ENCODE measurements at places on chromosomes 13 and 19.

- no peak for DNase-seq
Observed at GRCh38 chr19:55696301-55697068, 21.5 kb downstream of the EPN1 start.

DNA sequence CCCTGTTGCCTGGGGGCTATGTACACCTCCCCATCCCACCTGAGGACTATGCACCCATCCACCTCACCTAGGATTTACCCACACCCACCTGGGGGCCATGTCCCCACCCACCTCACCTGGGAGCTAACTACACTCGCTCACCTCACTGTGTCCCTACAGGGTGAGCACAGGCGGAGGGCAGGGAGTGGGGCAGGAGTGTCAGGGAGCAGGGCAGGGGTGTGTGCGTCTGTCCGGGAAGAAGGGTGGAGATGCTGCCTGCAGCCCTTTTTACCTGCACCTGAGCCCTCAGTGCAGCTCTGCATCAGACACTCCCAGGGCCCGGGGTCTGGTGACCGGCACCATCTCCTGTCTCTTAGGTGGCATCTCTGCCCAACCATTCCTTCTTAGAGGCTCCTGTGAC, 10.6 kb upstream of the CPAMD8 start:
- DNase-seq = no peak

DNA sequence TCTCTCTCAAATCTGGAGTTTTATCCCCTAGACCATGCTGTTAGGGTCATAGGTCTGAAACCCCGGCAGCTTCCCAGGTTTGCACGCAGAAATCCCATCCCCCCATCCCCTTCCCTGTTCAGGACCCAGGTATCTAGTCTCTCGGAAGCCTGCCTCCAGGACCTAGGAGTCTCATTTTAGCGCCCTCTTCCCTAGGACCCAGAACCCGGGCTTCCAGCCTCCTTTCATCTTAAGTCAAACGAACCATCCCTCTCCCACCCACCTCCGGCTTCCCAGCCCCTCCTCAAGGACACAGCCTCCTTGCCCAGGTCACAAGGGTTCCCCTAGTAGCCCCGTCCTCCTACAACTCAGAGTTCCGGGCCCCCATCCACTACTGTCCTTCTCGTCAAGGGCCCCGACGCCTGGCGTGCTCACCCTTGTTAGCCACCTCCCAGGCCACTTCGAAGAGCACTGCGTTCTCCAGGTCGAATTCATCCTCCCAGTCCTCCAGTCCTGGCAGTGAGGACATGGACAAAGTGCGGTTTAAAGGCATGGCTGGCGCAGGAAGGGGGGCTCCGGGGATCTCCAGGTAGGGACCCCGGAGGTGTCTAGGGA, 431 bp downstream of the GYS1 start:
- no peak for DNase-seq

GRCh38 chr19:2534423-2535013, 58.6 kb downstream of the GADD45B start:
- no peak for DNase-seq

DNA sequence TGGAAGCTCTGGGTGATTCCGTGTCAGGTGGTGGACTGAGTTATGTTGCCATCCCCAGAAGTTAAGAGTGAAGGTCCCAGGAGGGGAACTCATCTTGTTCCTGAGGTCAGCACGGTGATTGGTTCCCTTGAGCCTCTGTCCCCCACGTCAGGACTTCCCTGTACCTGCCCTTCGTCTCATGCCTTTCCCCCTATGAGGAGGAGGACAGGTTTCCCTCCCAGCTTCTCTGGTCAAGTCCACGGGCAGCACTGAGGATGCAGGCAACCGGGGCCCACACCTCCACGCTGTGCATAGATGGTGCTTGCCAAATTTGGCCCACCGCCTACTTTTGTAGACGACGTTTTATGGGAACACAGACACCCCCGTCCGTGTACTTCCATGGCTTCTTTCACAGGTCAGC, 42.7 kb downstream of the TEX29 start:
- DNase-seq = no peak

DNA sequence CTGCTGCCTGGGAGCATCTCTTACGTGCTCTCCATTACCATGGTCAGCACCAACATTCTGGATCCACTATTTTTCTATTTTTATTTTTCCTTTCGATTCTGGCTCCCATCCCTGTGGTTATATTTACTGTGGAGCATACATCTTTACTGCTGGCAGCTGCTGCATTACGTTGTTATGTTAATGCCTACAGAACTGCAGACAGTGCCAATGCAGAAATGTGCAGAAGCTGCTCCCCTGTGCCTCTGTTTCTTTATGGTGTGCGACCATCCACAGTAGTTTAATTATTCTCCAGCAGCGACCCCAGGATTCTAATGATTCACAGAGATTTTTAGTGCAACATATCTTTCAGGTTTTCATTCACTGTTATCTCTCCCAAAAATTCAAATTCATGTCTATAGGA, 911.7 kb upstream of the SLITRK6 start:
- no peak for DNase-seq

- no peak for DNase-seq
Observed at GRCh38 chr19:44723299-44723951, 24.5 kb downstream of the CEACAM16 start.

DNA sequence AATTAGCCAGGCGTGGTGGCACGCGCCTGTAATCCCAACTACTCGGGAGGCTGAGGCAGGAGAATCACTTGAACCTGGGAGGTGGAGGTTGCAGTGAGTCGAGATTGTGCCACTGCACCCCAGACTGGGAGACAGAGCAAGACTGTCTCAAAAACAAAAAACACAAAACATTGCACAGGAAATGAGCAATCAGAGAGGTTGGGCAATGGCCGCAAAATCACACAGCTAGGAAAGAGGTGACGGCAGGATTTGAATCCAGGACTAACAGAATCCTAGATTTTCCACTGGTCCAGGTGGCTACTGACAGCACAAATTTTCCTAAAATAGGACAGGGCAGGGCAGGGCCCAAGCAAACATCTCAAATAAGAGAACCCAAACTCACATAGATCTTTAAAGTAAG, 23.3 kb downstream of the PTPRS start:
- DNase-seq = no peak

- DNase-seq = no peak
Observed at GRCh38 chr13:26469602-26470001, 87.9 kb upstream of the WASF3 start.

- DNase-seq = no peak
Observed at GRCh38 chr13:40233731-40234195, 432.7 kb downstream of the FOXO1 start.

- no peak for DNase-seq
Observed at GRCh38 chr19:43581467-43581866, 5.9 kb downstream of the PINLYP start.

- DNase-seq = no peak
Observed at GRCh38 chr13:52414963-52415362, 9.0 kb upstream of the THSD1 start.

DNA sequence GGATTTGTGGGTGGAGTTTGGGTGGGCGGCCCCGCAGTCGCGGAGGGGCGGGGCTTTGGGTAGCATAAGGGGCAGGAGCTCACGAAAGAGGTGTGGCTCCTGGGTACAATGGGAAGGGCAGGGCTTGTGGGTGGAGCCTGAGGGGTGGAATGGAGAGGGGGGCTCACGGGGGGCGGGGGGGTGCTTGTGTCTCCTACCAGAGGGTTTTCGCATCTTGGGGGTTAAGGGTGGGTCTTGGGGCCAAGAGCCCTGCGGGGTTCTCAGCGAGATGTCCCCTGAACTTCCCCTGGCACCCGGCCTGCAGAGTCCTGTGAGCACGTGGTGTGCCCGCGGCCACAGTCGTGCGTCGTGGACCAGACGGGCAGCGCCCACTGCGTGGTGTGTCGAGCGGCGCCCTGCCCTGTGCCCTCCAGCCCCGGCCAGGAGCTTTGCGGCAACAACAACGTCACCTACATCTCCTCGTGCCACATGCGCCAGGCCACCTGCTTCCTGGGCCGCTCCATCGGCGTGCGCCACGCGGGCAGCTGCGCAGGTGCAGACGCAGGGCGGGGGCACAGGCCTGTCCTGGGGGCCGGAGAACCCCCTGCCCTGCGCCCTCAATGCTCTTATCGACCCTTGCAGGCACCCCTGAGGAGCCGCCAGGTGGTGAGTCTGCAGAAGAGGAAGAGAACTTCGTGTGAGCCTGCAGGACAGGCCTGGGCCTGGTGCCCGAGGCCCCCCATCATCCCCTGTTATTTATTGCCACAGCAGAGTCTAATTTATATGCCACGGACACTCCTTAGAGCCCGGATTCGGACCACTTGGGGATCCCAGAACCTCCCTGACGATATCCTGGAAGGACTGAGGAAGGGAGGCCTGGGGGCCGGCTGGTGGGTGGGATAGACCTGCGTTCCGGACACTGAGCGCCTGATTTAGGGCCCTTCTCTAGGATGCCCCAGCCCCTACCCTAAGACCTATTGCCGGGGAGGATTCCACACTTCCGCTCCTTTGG, 5.1 kb downstream of the FSTL3 start:
- DNase-seq = no peak

DNA sequence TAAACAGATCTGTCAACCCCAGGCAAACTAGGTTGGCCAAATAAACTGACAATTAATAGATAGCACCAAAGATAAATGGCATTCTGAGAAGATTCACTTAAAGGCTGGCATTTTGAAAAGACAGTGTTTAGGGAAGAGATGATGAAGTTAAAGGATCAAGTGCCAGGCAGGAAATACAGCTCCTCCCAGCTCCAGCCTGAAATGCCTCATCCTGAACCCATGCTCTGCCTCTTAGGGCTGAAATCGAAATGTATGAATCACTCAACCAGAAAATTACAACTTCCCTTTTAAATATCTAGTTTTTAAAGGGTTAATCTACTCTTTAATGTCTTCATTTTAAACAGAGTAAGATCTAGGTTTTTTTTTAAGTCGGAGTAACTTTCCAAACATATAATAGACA, 171.2 kb upstream of the UBL3 start:
- no peak for DNase-seq

- DNase-seq = no peak
Observed at GRCh38 chr13:23889615-23890607, 711 bp upstream of the MIPEP start.

DNA sequence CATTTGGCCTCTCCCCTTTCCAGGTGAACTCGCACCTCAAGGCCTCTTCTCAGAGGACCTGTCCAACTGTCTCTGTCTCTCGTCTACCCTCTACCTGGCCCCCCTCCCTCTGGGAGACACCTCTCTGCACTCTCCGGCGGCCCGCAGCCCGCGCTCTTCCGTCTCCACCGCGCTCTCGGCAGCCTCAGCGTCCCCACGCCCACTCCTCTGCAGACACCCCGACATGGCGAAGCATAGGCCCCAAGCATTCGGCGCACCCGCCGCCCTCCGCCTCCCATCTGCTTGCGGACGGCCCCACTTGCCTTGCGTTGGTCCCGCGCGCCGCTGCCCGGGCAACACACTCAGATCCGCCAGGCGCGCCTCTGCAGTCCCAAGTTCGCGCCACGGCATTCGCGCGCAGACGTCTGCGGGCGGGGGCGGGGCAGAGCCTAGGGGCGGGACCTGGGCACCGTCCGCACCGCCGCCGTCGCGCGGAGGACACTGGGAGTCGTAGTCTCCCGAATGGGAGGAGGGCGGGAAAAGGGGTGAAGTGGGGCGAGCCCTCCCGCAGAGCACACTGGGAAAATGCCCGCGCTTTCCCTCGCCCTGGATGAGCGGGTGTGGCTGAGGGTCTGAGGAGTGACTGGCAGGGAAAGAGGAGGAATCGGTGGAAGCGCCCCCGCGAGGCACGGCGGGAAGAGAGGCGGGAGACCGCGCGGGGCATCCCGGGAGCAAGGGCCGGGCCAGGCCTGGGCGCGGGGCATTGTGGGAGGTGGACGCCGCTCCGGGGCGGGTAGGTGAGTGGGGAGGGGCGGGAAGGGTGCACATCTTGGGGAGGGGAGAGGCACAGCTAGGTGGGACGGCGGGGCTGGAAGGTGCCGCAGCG, at the start of the genes LIG1 and ZSWIM9:
Gene LIG1 (minus strand): TSS at position 406 of the 865 bp plus-strand sequence. CDS start 4,778 bp downstream, outside the sequence.
Gene ZSWIM9 (plus strand): TSS at position 742 of the 865 bp plus-strand sequence. CDS start 1,123 bp downstream, outside the sequence.
- peak; percentile 88 for DNase-seq

DNA sequence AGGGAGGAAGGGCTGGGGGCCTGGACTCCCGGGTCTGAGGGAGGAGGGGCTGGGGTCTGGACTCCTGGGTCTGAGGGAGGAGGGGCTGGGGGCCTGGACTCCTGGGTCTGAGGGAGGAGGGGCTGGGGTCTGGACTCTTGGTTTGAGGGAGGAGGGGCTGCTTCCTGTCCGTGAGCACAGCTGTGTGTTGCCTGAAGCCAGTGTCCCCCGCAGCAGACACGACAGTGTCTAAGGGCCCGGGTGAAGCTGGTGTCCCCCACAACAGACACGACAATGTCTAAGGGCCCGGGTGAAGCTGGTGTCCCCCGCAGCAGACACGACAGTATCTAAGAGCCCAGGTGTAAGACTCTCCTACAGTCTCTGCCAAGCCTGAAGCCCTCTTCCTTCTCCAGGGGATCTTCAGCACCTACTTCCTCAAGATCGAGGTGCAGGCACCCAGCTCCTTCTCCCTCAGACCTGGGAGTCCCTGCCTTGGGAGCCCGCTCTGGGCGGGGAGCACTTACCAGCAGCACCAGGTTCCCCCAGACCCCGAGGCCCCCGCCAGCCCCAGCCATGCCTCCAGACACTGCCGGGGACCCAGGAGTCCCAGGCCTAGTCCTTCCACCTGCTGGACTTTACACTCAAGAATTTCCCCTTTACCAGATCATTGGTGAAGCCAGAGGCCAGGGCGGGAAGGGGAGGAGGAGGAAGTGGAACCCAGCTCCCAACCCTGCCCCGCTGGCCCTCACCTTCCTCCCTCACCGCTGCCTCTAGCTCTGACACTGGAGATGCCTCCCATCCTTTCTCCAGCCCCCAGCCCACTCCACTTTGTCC, at the start of gene PTPRH:
Gene PTPRH (minus strand): TSS at position 622 of the 813 bp plus-strand sequence. CDS start 68 bp downstream, at position 554.
- no peak for DNase-seq

- no peak for DNase-seq
Observed at GRCh38 chr13:41833831-41834230, 127.1 kb downstream of the VWA8 start.

- DNase-seq = no peak
Observed at GRCh38 chr19:38662537-38663155, 15.2 kb downstream of the ACTN4 start.

GRCh38 chr19:44694184-44694579, 4.8 kb upstream of the CEACAM16 start:
- no peak for DNase-seq

DNA sequence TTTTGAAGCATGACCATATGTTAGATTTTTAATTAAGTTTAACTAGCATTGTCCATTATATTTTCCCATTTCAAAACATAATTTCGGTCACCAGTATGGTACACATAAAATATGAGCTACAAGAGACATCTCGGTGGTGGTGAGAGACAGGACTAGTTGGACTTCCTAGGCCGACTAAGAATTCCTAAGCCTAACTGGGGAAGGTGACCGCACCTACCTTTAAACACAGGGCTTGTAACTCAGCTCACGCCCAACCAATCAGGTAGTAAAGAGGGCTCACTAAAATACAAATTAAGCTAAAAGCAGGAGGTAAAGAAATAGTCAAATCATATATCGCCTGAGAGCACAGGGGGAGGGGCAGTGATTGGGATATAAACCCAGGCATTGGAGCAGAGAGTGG, 22.9 kb downstream of the DNAJC15 start:
- DNase-seq = no peak

GRCh38 chr13:71524245-71524612, 342.8 kb downstream of the DACH1 start:
- no peak for DNase-seq

GRCh38 chr19:33624586-33624985, 2.8 kb downstream of the CHST8 start:
- no peak for DNase-seq

All from activated gamma-delta T cell treated with Interleukin-2 at 50 U/mL for 16 hours (primary cell).